CD4-positive, CD25-positive, alpha-beta regulatory T cell (primary cell): ENCODE measurements at places on chromosomes 3 and 15.

DNA sequence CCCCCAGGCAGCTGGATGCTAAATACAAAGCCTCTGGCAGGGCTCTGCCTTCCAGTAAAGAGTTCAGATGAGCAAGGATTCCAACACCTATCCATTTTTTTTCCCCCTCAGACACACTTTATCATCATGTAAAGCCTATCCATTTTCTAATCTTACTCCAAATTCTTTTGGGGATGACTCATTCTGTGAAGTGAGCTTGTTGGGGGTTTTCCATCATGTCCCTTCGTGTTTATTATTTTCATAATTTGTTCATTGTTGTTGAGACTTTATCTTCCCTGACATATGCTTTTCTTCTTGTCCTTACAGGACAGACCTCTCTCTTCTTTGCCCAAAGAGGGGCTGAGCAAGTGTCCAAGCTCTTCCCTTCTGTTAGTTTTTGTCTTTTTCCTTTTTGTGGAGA is 34.7 kb upstream of the SH3BP5 start:
- no peak overlapping the region for H3K27ac ChIP-seq
- no peak for DNase-seq
- no peak overlapping the region for H3K4me3 ChIP-seq

DNA sequence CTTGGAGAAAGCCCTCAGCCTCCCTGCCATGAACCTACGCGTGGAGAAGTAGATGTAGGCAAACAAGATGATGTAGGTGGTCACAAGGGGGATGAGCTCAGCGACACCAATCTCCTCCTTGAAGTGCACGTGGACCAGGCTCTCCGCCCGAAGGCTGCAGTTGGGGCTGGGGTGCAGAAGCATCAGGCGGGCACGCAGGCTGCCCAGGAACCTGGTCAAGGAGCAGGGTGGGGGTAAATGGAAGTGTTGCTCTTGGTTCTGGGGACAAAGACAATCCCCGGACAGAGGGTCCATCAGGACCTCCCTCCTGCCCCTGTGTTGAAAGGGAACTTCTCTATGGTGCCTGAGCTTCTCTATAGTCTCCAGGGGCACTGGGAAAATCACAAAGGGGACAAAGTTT is 45.1 kb downstream of the PTPN23 start:
- no peak overlapping the region for H3K27ac ChIP-seq
- no peak for DNase-seq
- H3K4me1 ChIP-seq, result peaks cover 9% of the 10 kb centered on the region
- H3K36me3 ChIP-seq, result peaks cover 45% of the 10 kb centered on the region
- H3K27me3 ChIP-seq, result no peaks in the 10 kb centered on the region

DNA sequence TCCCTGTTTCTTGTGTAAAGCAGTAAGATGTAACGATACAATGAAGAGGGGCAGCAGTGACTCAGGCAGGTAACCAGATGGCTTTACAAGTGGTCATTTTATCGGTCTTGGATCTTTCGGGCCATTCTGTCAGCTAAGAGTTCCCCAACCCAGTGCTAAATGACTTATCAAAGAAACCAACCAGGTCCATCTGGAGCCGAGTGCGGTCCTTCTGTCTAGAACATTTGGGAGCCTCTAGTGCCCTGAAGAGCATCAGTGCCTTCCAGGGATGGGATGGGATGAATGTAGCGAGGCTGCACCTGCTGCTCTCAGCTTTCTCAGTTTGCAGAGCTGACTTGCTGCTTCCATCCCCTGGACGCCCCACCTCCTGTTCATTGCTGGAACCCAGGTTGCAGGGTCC is 131.7 kb upstream of the AGBL1 start:
- no peak overlapping the region for H3K4me3 ChIP-seq
- H3K27me3 ChIP-seq, result no peaks in the 10 kb centered on the region
- H3K27ac ChIP-seq, result no peak overlapping the region
- no peaks in the 10 kb centered on the region for H3K4me1 ChIP-seq
- H3K36me3 ChIP-seq, result no peaks in the 10 kb centered on the region

- peak overlapping the region; percentile 69 for H3K4me3 ChIP-seq
- peaks cover 32% of the 10 kb centered on the region for H3K4me1 ChIP-seq
- peak overlapping the region; percentile 52 for H3K27ac ChIP-seq
- H3K27me3 ChIP-seq, result no peaks in the 10 kb centered on the region
Observed at GRCh38 chr3:182913889-182914288, 66.4 kb downstream of the DCUN1D1 start.

GRCh38 chr3:134232151-134232550 is 18.5 kb downstream of the RYK start:
- H3K27me3 ChIP-seq, result no peaks in the 10 kb centered on the region

DNA sequence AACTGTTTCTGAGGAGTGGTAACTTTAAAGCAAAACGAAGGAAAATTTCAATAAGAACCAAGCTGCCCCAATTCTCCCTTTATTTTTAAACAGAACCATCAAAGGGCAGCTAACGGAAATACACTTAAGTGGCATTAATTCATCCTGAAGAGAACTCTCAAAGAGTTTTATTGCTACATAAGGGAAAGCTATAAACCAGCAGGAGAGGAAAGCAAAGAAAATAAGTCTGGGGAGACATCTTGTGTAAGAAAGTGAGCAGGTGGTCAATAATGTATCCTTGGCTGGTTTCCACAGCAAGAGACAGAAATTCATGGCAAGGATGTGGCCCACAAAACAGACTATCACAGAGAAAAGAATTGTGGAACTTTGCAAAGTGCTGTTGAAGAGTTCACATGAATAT is 40.0 kb upstream of the CMSS1 start:
- DNase-seq, result no peak
- no peaks in the 10 kb centered on the region for H3K4me1 ChIP-seq
- H3K36me3 ChIP-seq, result no peaks in the 10 kb centered on the region
- no peak overlapping the region for H3K4me3 ChIP-seq
- no peak overlapping the region for H3K27ac ChIP-seq
- H3K27me3 ChIP-seq, result peaks cover 12% of the 10 kb centered on the region

DNA sequence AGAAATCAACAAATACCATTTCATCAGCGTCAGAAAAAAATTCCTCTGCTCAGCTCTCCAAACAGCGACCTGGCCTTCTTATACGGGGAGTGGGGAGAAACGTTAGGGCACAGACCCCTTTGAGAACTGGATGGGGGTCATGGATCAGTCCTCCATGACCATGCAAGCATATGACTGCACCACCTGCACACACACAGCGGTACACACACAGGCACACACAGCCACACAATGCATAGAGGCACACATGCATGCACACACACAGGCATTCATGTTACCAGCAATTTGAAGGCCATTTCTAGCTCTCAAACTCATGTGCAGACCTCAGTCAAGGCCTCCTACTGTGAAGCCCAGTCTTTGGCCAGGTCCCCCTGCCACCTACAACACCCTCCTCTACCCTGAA is 50.2 kb downstream of the SLC41A3 start:
- H3K27me3 ChIP-seq, result no peaks in the 10 kb centered on the region
- H3K4me3 ChIP-seq, result no peak overlapping the region
- peaks cover 12% of the 10 kb centered on the region for H3K36me3 ChIP-seq
- peak overlapping the region; percentile 70 for H3K27ac ChIP-seq
- peaks cover 22% of the 10 kb centered on the region for H3K4me1 ChIP-seq

DNA sequence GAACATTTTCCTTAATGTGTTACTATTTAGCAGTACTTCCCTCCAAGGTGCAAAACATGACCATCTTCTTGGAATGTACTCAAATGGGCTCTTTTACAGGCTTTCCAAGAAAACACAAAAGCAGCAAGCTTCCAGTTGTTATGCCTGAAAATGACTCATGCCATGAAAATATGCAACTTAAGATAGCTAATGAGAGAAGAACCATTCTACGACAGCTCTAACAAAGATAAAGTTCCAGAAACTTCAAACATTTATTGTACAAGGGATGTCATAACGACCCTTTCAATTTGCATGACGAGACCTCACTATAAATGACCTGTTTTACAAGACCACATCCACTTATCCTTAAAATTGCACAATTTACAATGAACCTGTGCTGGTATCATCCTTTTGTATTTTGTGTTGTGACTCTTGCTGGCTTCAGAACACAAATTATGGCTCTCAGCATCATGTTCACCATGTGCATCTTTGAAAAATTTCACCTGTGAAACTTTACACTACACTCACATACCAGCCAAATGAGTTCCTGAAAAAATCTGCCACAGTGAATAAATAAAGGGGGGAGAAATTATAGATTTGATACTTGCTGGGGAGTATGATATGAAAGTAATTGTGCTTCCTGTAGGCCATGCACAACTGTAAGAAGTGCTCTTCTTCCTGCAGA is 433.7 kb downstream of the MAGI1 start:
- no peaks in the 10 kb centered on the region for H3K4me1 ChIP-seq
- no peak overlapping the region for H3K27ac ChIP-seq
- no peaks in the 10 kb centered on the region for H3K27me3 ChIP-seq
- no peak for DNase-seq
- H3K4me3 ChIP-seq, result no peak overlapping the region

- H3K4me1 ChIP-seq, result no peaks in the 10 kb centered on the region
- no peak overlapping the region for H3K4me3 ChIP-seq
Observed at GRCh38 chr15:58590926-58591325, 158.6 kb downstream of the ADAM10 start.

DNA sequence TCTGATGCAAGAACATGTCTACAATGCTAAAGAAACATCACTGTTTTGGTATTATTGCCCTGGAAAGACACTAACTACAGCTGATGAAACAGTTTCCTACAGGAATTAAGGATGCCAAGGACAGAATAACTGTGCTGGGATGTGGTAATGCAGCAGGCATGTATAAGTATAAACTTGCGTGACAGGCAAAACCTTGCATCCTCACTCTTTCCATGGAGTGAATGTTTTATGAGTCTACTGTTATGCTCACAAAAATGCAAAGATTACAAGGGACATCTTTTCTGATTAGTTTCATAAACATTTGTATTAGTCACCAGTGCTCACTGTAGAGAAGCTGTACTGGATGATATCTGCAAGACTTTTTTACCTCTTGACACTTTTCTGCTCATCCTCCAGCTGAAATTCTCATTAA is 143.6 kb downstream of the NAALADL2 start:
- H3K27me3 ChIP-seq, result no peaks in the 10 kb centered on the region
- H3K4me3 ChIP-seq, result no peak overlapping the region
- H3K4me1 ChIP-seq, result no peaks in the 10 kb centered on the region
- H3K36me3 ChIP-seq, result no peaks in the 10 kb centered on the region
- no peak overlapping the region for H3K27ac ChIP-seq
- DNase-seq, result no peak

DNA sequence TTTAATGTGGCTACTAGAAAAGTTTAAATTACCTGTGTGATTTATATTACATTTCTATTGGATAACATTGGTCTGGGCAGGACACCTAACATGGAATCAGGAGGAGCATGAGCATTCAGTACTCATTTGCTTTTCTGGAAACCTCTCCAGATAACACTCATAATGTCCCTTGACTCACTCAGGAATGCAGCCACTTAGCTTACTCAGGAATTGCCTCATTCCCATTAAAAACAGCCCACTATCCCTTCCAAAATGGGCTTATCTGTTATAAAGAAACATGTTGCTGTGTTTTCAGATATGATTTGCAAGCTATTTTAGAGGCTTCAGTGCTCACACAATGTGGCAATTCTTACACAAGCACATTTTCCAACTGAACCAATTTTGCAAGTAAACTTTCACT is 17.1 kb downstream of the GBE1 start:
- no peaks in the 10 kb centered on the region for H3K27me3 ChIP-seq
- no peak overlapping the region for H3K27ac ChIP-seq
- H3K36me3 ChIP-seq, result no peaks in the 10 kb centered on the region
- no peaks in the 10 kb centered on the region for H3K4me1 ChIP-seq
- DNase-seq, result no peak
- H3K4me3 ChIP-seq, result no peak overlapping the region
